A172 (cell line): ENCODE measurements at places on chromosomes 2 and 18. TPM values are rescaled to one million over a fixed set of nuclear protein-coding genes. Genes with fewer than 3 reads are reported as not detected.

DNA sequence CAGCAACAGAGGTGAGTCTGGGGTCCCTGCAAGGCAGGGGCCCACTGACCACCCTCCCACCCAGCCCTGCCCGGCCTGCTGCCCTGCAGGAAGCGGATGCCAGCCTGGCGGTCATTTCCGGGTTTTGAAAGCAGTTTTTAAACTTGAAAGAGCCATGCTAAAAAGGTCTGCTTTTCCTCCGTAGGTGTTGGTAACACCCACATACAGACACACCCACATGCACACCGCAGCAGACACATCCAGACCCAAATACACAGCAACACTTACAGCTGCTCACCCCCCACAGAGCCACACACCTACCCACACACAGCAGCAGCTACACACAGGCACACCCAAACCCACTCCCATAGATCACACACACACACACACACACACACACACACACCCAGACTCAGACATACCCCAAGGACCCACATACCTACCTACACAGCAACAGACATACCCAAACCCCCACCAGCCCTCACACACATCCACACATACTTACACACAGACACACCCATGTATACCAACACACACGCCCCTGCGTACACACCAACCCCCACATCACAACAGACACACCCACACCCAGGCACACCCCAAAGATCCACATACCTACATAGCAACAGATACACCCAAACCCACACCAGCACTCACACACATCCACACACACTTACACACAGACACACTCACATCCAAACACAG lies 7.6 kb downstream of the ZFP36L2 start:
- DNase-seq: peak; percentile 35

- peak; percentile 72 for DNase-seq
Measured at GRCh38 chr2:30110773-30111172, 36.0 kb upstream of the YPEL5 start.

GRCh38 chr2:189147361-189147760 lies 32.2 kb downstream of the COL5A2 start:
- no peak for DNase-seq

GRCh38 chr2:241180495-241180894 lies 8.0 kb upstream of the ANO7 start:
- no peak for DNase-seq

DNA sequence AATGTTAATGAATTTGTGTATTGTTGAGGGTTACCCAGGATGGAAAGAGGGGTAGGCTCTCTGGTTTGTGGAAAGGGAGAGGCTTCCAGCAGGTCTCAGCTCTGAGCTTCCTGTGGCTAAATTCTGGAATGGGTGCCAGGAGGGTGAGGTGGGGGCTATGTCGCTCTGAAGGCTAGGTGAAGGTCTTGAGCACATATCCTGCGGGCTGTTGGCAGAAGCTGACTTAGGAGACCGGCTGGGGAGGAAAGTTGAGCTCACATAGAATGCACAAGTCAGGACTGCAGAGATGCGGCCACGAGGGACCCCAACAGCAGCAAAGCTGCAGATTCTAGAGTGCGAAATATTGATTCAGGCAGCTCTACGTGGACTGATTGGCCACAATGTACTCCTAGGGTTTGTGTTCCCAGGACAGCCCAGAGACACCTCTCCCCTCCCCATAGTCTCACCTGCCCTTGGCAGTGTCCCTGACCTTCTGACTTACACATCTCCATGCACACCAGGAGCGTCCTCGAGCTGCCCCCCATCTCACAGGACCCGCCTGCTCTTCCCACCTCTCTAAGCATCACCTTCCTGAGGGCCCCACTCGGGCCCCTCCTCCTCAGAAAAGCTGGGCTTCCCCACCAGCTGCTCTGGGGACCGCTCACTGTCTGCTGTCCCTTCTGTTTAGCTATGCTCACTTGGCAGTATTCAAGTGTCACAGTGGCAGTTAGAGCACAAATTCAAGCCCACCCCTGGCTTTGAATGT lies 72.6 kb downstream of the ALK start:
- no peak for DNase-seq

Gene SERPINB4
- total RNA-seq: not detected in 2 replicates

Gene ASB18
- not detected in 2 replicates for total RNA-seq

Gene CFC1
- not detected in 2 replicates for total RNA-seq

Gene ZNF407
- total RNA-seq: 3.5 and 5.7 TPM in 2 replicates
